Hematopoietic multipotent progenitor cell (in vitro differentiated cells): ENCODE measurements at places on chromosomes 2 and 18.

DNA sequence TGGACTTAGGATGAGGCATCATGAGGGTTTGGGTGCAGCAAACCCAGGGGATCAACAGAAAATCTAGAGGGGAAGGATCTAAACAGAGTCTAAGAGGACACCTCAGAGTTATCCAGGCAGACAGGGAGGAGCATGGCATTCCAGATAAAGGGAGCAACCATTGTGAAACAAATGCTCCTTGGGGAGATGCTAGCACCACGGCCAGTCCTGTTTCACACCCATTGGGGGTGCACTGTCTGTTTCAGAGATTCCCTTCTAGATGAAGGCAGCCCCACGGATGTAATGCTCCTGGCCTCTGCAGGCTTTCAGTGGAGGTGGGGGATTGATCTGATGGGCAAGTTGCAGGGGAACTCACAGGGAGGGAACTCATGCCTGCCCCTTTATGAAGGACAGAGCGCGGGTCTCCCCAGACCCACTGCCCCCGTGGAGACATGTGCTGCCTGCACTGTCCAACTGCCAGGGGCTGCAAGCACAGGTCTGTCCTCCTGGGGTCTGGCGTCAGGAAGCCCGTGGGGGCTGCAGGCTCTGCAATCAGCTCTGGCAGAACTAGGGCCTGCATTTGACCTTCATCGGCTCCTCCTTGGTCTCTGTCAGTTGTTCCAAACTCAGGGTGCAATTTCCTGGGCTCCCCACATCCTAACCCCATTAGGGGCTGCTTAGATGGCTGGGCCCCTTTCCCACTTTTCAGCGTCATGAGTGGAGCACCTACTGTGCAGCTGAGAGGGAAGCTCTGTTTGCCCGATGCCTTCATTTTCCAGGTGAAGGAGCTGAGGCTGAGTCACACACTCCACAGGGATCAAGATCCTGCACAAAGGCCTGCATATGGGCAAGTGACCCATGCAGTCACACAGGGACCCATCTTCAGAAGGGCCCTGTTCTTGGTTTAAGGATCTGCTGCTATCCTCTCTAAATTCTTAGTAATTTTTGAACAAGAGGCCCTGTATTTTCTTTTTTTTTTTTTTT, 163.4 kb downstream of the ARL4C start:
- no peak for DNase-seq

- DNase-seq, result no peak
Measured at GRCh38 chr2:134505446-134505845, 213.4 kb downstream of the TMEM163 start.

DNA sequence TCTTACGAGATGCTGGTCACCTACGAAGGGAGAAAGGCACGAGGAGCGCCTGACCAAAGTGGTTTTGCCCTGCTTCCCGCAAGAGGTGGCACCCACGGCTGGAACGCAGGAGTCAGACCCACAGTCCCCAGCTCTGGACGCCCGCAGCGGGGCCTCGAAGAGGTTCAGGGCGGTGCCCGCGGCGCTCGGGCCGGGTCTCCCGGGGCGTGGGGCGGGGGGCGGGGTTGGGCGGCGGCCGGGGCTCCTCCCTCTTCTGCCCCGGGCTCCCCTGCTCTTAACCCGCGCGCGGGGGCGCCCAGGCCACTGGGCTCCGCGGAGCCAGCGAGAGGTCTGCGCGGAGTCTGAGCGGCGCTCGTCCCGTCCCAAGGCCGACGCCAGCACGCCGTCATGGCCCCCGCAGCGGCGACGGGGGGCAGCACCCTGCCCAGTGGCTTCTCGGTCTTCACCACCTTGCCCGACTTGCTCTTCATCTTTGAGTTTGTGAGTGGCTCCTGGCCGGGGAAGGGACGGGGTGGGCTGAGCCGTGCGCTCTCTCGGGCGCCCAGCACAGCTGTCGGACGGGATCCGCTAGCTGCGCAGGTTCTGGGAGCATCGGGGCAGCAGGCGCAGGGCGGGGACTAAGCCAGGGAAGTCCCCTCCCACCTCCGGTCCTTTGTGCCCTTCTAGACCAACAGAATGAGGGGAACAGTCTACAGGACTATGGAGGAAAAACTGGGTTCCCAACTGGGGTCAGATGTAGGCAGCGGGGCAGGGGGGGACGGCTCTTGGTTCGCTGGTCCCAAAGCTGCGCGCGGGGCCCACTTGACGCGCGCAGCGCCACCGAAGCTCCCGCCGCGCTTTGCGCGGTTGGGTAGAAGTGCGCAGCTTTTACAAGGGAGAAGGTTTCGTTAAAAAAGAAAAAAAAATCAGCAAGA, at the start of gene MAL:
MAL (plus strand) TSS at position 303 of the 914 bp plus-strand sequence; CDS start at position 388, 85 bp downstream.
- peak; percentile 41 for DNase-seq

GRCh38 chr18:23501626-23502025, 1.7 kb upstream of the RMC1 start:
- DNase-seq, result no peak

- no peak for DNase-seq
Measured at GRCh38 chr2:217706095-217706494, 296.7 kb downstream of the TNS1 start.

GRCh38 chr2:141468761-141469160, 662.1 kb downstream of the LRP1B start:
- DNase-seq, result no peak
